Head of caudate nucleus (tissue), 42 donors: ENCODE measurements at places on chromosomes 3 and 15.
A peak's percentile ranks its signal among the peaks of the same experiment; 100 is the strongest.

GRCh38 chr3:53591646-53592045 lies 97.2 kb downstream of the CACNA1D start:
- DNase-seq: no peak

- no peak for DNase-seq
Measured at GRCh38 chr3:32818229-32818969, 602 bp downstream of the TRIM71 start.

- DNase-seq: no peak
Measured at GRCh38 chr15:56366211-56366610, 985 bp downstream of the TEX9 start.

- peak; percentile 44 for DNase-seq
Measured at GRCh38 chr15:77002954-77003912, 8.3 kb downstream of the PSTPIP1 start.

- DNase-seq: peak; percentile 80
Measured at GRCh38 chr15:39976291-39977274, 42.7 kb downstream of the EIF2AK4 start.

DNA sequence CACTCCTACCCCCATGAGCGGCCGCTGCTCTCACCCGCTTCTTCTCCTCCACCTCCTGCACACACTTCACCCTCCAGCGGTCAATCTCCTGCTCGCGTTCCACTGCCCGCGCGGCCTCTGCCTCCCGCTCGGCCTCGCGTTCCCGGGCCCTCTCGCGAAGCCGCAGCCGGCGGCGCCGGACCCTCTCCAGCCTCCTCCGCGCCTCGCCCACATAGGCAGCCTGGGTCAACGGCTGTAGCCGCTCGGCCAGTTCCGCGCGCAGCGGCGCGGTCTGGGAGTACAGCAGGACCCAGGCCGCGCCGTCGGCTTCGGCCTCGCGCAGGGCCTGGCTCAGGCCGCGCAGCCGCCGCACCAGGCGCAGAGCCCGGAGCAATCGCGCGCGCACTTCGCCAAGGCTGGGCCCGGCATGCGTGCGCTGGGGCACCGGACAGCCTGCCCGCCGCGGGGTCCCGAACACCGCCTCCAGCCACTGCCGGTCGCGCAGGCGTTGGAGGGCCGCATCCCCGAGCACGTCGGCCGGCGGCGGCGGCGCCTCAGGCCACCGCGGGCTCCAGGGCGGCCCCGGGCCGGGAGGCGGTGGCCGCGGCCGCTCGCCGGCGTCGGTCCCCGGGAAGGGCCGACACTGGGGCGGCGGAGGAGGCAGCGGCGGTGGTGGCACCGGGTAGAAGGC lies 595 bp downstream of the PDCD7 start:
- DNase-seq: peak; percentile 48

GRCh38 chr3:191688756-191689433 lies 227.9 kb downstream of the PYDC2 start:
- no peak for DNase-seq

DNA sequence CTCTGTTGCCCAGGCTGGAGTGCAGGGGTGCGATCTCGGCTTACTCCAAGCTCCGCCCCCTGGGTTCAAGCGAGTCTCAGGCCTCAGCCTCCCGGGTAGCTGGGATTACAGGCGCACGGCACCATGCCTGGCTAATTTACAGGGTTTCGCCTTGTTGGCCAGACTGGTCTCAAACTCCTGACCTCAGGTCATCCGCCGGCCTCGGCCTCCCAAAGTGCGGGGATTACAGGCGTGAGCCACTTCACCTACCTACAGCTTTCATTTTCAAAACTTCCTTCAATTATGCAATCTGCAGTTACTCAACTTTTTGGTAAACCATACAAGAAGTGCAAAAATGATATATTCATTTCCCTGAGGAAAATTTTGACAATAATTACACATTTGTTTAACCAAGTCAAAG lies 14.0 kb downstream of the NANOGP8 start:
- DNase-seq: no peak

DNA sequence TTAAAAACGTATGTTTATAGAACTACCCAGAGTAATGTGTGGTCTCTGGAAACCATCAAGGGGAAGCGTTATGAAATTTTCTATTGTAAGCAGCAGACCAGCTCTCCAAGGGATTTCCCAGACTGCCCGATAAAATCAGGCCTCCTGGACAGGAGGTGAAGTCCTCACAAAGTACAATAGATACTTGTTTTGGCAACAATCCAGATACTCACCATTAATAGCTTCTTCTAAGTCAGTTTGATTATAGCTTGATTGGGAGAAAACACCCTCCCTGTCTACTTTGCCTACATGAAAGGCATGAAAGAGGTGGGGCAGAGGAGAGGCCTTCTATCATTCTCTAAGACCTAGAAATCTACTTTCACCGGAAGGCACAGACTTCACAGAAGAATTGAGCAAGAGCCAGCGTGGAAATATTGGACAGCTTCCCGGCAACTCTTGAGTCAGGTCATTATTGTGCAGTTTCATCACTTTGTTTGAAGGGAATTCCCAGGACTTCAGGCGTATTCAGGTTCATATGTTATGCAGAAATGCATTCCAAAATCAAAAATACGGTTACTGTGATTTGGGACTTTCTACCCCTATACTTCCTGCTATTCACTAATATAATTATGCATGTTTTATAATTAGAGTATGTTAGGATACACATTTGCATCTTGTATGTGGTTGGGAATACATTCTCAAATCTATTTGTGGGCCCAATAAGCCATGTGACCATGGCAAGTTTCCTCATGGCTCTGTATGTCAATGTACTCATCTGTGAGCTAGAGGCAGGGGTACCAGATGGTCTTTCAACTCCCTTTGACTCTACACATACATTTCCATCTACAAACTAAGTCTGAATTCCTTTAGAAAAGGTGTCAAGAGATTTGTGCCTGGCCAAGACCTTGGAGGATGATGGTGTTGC lies 103.5 kb downstream of the CD47 start:
- no peak for DNase-seq

GRCh38 chr15:80549191-80549590 lies 145.0 kb downstream of the ARNT2 start:
- no peak for DNase-seq

DNA sequence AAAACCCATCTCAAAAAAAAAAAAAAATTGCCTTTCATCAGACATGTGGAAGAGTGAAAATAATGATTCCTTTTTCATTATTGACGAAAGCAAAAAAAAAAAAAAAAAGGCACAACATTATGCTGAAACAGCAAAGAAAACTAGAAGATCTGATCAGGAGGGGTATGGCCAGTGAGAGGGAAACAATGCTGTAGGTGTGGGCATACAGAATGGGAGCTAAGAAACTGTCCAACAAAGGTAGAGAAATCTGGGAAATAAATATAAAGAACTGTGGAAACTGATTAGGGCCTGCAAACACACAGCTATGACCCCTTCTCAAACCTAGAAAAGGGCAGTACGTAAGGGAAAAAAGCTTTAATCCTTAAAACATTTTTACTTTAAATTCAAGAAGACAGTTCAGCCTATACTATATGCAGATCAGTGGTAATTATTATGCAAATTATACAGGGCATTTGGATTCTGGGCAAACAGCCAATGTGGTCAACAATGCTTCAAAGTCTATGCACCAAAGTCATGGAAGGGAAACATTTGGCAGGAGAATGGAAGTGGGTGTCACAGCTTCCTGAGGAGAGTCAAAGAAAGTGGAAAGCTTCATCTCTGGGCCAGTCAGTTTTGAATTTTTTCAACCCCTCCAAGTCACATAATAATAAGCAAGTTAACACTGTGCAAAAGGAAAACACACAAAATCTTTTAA lies 68.3 kb upstream of the SLC12A8 start:
- peak; percentile 49 for DNase-seq

DNA sequence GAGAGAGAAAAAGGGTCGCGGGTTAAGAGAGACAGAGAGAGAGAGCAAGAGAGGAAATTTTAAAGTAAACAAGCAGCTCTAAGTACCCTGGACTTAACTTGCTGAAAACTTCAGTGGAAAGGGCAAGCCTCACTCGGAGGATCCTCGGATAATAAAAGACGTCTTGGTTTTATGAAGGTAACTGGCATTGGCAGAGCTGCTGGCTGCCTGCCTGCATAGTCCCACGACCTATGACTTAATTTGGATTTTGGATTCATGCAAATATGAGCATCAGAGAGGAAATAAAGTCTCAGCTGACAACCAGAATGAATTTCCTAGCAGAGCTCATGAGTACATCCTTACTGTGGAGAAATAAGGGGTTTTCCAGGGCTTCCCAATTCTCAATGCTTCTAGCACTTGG lies 95.1 kb upstream of the PDZRN3 start:
- DNase-seq: no peak

- no peak for DNase-seq
Measured at GRCh38 chr3:187186801-187187421, 10.4 kb upstream of the RTP1 start.

GRCh38 chr15:95948411-95948810 lies 382.1 kb upstream of the NR2F2 start:
- no peak for DNase-seq

DNA sequence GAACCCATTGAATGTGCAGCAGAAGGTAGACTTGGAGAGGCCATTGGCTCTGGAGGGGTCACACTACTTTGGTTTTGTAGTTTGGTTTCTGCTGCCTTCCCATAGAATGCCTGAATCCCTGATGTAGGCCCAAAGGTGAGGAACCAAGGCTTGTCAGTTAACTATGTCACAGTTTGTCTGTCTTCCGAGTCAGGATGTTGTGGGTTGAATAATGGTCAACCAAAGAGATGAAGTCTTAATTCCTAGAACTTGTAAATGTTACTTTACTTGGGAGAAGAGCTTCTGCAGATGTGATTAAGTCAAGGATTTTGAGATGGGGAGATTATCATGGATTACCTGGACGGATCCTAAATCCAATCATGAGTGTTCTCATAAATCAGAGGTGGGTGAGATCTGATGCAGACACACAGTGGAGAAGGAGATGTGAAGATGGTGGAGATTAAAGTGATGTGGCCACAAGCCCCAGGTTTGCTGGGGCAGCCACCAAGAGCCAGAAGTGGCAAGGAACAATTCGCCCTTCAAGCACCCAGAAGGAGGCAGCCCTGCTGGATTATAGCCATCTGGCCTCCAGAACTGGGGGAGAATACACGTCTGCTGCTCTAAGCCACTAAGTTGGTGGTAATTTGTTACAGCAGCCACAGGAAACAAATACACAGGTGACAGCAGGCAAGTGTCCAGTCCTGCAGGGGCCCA lies 2.3 kb upstream of the CCR8 start:
- DNase-seq: no peak

- no peak for DNase-seq
Measured at GRCh38 chr3:40167958-40168357, 141.5 kb upstream of the EIF1B start.

GRCh38 chr15:60408463-60408981 lies 10.7 kb upstream of the ANXA2 start:
- no peak for DNase-seq

GRCh38 chr3:188367678-188368077 lies 213.7 kb downstream of the LPP start:
- no peak for DNase-seq

- no peak for DNase-seq
Measured at GRCh38 chr3:174986685-174987084, 127.6 kb downstream of the NAALADL2 start.

DNA sequence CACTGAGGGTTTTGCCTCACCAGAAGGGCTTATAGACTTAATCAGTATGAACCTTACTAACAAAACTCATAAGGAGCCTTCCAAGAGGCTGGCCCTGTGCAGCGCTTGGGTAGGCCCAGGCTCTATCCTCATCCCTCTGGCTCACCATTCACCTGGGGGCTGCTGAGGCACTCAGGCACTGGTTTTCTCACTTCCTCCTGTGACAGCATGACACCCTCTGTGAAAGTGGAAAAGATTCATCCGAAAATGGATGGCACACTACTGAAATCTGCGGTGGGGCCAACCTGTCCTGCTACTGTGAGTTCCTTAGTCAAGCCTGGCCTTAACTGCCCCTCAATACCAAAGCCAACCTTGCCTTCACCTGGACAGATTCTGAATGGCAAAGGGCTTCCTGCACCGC lies 41.3 kb downstream of the PSMD6 start:
- no peak for DNase-seq

DNA sequence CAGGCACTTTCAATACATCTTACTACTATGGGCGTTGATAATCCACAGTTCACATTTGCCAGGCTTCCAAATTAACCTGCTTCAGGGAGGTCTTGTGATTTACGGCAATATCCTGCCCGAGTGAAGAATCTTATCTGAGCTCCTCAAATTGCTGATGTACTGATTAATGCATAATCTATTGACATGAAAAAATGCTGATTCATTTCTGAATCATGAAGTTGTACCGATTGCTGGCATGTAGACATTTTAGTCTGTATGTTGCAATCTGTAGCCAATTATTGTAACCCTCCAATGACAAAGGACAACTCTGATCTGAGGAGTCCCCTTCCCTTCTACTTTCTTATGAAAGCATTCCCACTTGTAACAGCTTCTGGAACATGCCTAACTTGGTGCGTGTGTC lies 97.2 kb downstream of the SEC22A start:
- DNase-seq: no peak

GRCh38 chr3:184005941-184006507 lies 11.7 kb downstream of the ABCC5 start:
- DNase-seq: peak; percentile 36

DNA sequence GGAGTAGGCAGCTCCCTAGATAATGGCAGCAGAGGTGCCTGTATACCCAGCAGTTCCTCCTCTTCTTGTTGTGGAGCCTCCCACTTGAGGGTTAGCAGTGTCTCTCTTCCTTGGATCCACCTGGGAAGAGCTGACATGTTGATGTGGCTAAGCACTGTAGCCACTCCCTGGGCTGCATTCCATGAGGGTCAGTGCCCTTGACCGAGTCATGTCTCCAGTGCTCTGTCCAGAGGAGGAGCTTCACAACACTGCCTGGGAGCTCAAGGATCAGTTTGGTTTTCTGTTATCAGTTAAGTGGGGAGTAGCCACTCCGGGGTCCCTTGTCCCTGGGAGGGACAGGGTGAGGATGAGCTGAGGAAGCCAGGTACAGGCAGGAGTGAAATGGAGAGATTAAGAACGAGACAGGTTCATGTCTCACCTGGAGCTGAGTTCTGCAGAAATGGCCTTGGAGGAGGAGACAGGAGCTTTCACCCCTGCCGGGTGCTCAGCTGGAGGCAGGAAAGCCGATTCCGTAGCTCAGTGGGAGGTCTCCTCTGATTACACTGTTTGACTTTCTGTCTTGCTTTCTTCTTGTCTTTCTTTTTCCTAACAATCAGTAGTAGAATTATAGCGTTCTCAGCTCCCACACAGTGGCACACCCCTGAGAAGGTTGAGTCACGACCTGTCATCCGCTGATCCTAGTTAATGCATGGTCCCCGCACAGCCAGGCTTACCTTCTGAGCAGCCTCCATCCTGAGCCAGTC lies 57.9 kb upstream of the SEC22A start:
- DNase-seq: peak; percentile 78

GRCh38 chr3:195082811-195083210 lies 188.1 kb downstream of the XXYLT1 start:
- DNase-seq: no peak

- no peak for DNase-seq
Measured at GRCh38 chr15:70480196-70480856, 283.0 kb downstream of the UACA start.
